ENCODE measurements at places on chromosomes 1 and 21.

DNA sequence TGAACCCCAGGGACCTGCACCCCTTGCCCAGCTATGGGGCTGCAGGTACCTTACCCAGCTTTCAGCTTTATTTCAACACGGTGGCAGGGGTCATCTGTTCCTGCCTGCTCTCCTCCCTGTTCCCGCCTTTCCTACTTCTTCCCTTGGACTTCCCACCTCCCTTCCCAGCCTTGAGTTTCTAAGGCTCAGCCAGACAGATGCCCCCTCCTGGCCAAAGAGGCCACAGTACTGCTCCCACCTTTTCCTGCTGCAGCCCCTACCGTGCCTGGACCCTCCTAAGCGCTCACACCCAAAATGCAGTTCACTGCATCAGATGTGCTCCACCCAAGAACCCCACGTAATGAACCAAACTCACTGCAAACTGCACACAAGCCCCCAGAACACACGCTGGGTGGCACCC, 7.7 kb downstream of the NOC2L start:
- DNase-seq: no peak

DNA sequence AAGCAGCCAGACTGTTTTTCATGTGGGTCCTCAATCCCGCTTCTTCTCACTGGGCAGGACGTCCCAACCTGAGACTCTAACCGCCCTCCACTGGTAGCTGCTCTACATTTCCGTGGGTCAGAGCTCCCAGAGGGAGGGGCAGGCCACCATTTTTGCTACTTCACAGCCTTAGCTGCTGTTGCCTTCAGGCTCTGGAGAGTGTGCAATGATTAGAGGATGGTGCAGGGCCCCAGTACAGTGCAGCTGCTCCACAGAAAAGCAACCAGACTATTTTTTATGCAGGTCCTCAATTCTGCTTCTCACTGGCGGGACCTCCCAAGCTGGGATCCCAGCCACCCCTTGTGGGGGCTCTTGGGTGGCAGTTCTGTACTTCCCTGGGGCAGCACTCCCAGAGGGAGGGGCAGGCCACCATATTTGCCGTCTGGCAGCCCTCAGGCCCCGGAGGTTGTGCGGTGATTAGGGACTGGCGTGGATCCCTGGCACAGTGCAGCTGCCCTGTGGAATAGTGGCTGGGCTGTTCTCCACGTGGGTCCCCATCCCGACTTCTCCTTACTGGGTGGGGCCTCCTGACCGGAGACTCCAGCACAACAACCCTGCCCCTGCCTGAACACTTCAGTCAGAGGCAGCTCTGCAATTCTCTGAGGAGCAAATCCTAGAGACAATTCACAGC, 647.6 kb upstream of the PKN2 start:
- DNase-seq: no peak

GRCh38 chr1:246691622-246692495, 32.4 kb upstream of the SCCPDH start:
- no peak for DNase-seq

- no peak for DNase-seq
These were observed 258.7 kb upstream of the ADGRL4 start for GRCh38 chr1:79264975-79265818.

- DNase-seq: no peak
These were observed 146.4 kb downstream of the FOXD2 start for GRCh38 chr1:47584249-47584648.

DNA sequence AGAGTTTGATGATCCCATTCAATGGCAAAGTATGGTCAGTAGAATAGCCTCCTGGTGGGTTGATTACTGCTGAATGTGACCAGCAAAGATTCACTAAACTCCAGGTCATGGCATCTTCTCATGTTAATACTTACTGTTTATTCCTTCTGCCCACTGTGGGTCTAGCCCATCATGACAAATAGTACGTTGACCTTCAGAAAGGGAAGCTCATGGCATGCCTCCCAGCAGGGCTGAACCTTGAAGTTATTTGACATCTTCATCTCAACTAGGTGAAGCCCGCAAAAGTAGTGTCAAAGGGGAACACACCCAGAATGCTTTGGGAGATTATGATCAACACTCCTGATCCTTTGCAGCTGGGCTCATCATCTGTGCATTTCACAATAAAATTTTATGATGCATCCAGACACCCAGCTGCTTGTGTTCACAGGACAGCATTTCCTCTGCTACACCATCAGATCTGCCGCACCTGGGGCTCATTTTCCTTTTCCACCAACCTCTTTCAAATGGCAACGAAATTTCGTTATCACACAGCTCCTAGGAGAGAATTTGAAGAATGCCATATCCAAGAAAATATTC, 49.6 kb downstream of the HLX start:
- no peak for DNase-seq

GRCh38 chr1:224582041-224582440, 34.1 kb upstream of the CNIH3 start:
- DNase-seq: no peak

GRCh38 chr1:55250399-55251075, 35.4 kb upstream of the USP24 start:
- DNase-seq: no peak

DNA sequence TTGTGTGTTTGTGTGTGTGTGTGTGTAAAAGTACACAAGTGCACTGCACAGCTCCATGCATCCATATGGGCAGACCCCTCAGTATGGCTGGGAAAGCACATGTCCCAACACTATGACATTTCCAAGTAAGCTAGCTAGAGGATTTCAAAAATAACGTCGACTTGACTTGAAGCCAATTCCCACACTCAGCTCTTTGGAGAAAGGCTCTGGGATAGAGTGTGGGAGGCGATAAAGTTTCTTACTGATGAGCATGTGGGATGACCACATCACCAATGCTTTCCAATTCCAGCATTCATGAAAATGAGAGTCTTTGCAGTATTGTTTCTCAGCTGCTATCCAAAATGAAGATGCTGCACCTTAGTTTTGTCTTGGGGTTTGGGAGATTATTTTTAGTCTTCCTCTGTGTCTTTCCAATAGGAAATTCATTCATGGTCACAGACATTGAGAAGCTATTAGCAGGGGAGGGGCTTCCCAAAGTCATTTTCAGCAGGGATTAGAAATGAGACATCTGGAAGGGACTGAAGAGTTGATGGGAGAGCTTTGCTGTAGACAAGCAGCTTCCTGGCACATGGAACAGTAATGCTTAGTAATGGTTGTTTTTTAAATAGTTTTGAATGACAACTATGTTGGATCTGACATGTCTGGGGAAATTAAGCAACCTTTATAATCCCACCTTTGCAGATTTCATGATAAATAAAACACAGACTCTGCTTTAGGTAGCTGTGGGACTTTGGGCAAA, 143.5 kb downstream of the ASTN1 start:
- no peak for DNase-seq

DNA sequence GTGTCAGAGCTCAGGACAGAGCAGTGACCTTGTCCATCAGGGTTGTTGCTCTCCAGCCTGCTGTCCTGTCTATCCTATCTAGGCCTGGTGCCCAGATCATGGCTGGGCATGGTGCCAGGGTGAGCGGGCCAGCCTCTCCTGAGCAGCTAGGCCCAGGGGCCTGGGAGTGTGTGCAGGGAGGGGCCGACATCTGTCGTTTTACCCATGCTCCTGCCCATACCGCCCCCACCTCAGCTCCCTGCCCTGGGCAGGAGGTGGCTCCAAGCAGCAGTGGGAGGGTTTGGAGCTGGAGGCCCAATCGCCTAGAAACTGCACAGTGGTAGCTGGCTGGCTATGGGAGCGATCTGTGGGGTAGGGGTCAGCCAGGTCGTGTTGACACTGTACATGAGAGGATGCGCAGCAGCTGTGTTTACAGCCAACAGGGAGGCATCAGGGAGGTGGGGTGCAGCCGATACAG, 6.5 kb downstream of the INSRR start:
- no peak for DNase-seq

DNA sequence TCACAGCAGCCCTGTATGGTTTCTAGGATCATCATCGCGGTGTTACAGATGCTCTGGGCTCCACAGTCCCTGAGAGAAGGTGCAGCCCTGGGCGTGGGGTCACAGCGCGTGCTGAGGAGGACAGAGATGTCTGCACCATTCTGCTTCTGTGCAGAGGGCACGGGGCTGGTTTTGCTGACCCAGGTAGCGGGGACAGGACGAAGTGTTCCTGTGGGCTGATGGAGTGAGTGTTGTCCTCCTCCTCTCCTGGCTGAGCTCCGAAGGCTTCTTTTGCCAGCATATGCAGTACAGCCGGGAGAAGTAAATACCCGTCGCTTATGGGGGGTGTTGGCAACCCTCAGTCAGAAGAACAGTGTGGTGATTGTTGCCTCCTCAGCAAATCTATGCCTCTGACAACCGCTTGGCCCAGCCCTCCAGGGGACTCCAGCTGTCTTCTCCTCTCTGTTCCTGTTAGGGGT, 101.5 kb downstream of the DDX20 start:
- no peak for DNase-seq

DNA sequence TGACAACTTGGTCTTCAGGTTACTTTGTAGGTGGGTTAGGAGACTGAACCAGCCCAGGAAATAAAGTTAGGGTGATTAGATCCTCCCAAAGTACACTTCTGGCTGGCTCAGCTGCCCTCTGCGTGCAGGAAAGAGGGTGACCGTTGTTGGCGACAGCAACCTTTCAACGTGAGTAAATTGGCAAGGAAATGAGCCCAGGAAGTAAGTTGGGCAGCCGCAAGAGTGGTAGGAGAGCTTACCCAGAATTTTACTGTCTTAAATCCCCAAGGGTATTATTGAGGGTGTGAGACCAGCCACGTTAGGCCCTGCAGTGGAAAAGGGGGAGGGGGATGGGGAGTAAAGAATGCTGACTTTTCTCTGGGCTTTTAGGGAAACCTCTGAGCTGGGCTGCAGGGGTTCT, 1.6 kb downstream of the TENT5C start:
- no peak for DNase-seq

DNA sequence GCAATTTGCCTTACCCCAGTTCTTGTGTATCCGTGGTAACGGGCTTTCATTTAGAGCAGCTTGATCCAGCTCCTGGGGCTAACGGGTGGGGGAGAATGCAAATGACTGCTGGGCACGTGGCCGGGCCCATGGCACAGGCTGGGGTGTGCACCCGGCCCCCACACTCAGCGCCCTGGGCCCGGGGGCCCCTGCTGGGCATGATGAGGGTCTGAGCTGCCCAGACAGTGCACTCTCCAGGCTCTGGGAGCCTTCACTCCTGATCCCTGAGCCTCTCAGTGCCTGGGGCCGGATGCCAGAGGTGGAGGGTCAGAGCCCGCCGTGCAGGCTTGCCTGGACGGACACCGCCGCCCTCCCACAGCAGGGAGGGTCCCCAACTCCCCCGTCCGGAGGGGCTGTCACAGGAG, 20.1 kb upstream of the PEX10 start:
- no peak for DNase-seq

Data from activated CD4-positive, CD25-positive, alpha-beta regulatory T cell treated with anti-CD3 and anti-CD28 coated beads, Interleukin-2, amount 50 U/mL, for 72 hours (primary cell).